ENCODE measurements at places on chromosomes 11 and 22.

- no peak for DNase-seq
Observed at GRCh38 chr11:102154806-102155205, 44.6 kb downstream of the YAP1 start.

GRCh38 chr11:134925432-134925831, 513.4 kb upstream of the B3GAT1 start:
- no peak for DNase-seq

DNA sequence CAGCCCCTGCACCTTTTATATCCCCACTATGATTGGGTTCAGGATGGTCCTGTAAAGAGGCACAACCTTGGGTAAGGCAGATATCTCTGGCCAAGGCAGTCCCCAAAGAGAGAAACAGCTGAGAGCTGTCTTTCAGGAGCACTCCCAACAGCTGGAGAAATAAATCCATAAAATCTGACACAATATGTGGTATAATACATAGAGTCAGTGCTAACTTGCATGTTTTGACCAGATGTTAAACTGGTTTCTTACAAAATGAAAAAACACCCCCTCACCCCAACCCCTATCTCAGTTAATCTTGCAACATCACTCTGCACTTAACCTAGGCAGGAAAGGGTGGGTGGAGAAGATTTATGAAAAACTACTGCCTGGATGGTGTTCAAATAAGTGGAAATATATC, 44.0 kb upstream of the C11orf87 start:
- no peak for DNase-seq

DNA sequence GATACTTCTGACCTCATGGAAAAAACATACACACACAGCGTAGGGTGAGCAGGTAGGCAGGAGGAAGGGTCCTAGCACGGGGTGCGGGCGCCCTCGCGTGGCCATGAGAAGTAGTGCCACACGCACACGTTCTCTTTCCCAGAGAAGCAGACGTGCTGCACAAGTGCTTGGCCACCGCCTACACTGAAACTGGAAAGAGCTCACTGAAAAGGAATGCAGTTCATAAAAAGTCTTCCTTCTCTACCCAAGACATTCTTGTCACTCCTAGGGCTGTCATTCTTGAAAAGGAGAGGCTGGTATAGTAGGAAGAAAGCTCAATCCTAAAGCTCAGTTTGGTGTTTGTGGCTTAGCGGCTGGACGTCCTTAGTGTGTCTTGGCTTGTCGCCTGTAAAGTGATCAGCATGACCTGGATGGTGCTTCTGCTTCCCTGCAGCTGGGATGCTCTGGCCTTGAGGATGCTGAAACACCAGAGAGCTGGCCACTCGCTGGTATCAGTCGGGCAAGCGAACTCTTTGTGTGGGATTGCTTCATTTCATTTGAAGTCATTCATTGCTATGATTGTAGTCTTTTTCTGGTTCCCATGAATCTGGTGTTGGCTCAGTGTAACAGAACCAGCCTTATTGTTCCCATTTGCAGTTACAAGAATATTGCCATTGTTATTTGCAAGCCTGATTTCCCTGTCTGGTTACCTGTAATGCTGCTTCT, 303.8 kb downstream of the NTM start:
- peak; percentile 24 for DNase-seq

GRCh38 chr11:995752-996420, 40.6 kb downstream of the MUC6 start:
- DNase-seq: no peak

- no peak for DNase-seq
Observed at GRCh38 chr11:11667056-11667455, 45.3 kb upstream of the GALNT18 start.

DNA sequence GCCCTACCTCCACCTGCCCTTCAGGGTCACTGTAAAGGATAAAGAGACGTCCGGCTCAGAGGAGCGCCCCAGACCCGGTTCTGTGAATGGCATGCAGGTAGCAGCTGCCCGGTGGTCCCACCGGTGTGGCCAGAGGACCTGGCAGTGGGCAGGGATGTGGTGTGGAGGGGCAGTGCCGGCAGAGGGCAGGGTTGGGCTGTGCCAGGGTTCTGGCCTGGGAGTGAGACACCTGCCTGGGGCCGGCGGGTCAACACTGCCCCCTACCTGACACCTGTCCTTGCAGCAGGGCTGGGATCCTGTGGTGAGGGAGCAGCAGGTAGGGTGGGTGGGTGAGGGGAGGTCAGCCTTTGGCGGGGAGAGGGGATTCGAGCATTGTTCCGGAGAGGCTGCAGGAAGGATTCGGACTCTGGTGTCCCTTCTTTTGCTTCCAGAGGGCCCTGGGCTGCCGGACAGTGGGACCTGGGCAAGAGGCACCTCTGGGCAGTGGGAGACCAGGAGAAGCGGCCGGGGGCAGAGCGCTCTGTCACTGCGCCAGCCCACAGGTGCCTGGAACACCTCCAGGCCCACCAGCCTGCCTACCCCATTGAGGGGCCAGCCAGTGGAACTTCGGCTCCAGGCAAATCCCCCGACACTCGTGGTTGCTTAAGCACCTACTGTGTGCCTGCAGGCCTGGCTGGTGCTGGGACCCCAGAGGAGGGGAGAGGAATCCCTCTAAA, 1.6 kb upstream of the PHLDA2 start:
- no peak for DNase-seq

DNA sequence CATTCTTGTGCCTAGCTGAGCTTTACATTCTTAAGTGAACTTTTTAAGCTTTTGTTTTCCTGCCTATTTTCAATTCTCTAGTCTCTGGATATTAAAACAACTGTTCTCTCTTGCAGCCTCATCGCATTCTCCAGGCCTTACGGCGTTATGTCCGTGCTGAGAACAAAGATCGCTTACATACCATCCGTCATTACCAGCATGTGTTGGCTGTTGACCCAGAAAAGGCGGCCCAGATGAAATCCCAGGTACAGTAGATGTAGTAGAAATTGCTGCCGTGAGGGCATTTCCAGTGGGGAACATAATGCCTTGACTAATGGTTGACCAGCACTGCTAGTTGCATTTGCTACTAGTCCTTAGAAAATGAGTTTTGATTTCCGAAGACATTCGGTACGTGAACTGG, 29.7 kb upstream of the ST14 start:
- no peak for DNase-seq

- no peak for DNase-seq
Observed at GRCh38 chr11:6129011-6129410, 21.5 kb downstream of the OR56B4 start.

- no peak for DNase-seq
Observed at GRCh38 chr22:28332410-28332809, 347.2 kb downstream of the TTC28 start.

DNA sequence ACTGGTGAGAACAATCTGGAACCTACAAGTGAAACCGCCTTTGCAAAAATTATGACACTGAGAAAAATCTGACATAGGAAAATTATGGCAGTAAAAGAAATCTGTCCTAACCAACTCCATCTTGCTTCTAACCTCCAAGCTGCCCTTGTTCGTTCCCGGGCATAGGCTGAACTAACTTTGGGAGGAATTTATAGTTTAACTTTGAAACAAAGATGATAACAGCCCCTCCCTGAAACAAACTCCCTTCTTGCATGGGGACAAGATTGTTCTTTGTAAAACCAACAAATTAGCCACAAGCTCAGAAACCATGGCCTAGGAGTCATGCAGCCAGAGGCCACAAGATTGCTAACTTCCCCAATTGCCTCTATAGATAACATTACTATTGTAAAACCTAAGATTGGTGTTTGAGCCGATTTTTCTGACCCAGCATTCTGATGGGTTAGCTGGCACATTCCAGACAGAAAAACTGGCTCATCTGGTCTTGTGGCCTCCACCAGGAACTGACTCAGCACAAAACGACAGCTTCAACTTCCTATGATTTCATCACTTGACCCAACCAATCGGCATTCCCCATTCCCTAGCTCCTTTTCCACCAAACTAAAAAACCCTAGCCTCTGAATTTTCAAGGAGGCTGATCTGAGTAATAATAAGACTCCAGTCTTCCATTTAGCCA, 3.6 kb upstream of the CCDC81 start:
- no peak for DNase-seq

GRCh38 chr11:120261321-120261720, 21.4 kb downstream of the POU2F3 start:
- no peak for DNase-seq

DNA sequence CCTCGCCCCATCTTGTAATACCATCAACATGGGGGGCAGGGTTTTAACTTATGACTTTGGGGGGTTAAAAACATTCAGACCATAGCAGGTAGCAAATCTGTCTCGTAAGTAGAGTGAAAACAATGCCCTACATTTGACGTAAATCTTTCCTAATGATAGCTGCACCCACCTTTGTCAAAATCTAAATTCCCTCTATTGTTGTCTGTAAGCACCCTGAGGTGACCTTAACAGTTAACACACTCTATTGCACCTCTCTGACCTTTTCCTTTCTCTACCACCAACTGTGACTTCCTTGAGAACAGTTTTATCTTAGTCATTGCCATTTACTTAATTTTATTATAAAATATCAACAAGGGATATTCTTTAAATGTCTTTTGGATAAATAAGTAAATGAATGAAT, 1024.9 kb upstream of the CNTN5 start:
- no peak for DNase-seq

DNA sequence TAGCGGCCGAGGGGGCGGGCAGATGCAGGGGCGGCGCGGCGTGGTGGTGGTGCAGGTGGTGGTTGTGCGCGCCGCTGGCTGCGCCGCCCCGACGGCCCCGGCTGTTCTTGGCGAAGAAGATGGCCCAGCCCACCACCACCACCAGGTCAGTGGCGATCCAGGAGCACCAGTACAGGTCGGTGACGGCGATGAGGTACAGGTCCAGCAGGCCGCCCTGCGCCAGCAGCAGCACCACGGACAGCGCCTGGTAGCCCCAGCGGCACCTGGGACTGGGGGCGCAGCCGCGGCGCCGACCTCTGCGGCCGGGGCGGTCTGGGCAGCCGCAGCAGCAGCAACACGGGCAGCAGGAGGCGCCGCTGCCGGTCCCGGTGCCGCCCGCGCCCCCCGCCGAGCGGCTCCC, 879 bp downstream of the TMEM121B start:
- DNase-seq: peak; percentile 42

DNA sequence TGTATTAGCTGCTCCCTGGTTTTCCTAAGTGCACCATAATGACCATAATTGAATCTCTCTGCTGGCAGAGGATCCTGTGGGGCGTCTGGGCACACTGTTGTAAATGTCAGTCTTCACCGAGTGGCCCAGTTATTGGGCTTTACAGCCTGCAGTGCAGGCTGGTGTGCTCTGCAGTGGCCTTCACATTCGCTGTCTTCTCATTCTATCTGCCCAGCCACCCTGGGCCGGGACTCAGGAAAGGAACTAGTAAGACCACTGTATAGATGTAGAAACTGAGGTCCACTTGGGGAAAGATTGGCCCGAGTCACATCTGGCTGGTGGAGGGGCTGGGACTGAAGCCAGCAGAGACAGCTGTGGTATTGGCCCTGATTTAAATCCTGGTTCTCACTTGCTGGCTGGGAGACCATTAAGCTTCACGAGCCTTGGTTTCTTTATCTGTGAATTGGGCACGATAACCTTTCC, 49.3 kb downstream of the TSPAN18 start:
- no peak for DNase-seq

- DNase-seq: no peak
Observed at GRCh38 chr11:68122936-68123539, 1.9 kb upstream of the CHKA start.

DNA sequence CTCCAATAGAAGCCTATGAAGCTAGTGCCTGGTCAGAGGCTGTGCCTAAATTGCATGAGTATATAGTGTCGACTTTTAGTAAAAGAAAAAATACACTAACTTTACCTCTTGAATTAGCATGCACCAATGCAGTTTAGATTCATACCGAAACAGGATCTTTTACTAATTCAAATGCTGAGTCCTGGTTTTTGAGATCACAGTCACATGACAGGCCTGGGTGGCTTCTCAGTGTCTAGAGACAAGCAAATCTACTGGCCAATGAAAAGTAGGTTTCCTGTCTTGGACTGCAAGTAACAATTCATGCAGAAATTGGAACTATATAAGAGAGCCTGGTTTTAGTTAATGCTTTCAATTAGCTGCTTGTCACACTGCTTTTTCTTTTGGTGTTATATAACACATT, 7.2 kb downstream of the ARHGEF12 start:
- no peak for DNase-seq

DNA sequence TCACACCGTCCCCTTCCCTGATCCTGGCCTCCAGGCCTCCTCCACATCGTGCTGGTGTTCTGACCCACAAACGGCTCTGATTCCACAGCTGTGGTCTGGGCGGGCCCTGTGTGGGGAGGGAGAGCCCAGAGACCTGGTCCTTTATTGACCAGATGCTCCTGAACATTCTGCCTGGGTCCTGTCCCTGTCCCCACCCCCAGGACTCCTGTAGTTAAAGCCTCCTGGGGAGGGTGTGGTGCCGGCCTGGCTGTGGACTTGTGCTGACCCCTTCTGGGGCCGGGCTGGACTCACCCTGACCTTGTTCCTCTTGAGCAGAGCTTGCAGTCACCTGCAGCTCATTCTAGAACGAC, 128.7 kb downstream of the CTTN start:
- no peak for DNase-seq

GRCh38 chr11:127105593-127106541, 105.3 kb upstream of the KIRREL3 start:
- DNase-seq: no peak

DNA sequence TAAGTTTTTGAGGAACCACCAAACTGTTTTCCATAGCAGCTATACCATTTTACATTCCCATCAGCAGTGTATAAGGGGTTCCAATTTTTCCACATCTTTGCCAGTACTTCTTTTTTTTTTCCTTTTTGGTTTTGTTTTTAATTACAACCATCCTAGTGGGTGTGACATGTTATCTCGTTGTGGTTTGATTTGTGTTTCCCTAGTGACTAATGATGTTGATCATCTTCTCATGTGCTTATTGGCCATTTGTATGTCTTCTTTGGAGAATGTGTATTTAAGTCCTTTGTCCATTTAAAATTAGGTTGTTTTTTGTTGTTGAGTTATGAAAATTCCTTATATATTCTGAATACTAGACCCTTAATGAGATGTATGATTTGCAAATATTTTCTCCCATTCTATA, 59.3 kb downstream of the STIM1 start:
- no peak for DNase-seq

DNA sequence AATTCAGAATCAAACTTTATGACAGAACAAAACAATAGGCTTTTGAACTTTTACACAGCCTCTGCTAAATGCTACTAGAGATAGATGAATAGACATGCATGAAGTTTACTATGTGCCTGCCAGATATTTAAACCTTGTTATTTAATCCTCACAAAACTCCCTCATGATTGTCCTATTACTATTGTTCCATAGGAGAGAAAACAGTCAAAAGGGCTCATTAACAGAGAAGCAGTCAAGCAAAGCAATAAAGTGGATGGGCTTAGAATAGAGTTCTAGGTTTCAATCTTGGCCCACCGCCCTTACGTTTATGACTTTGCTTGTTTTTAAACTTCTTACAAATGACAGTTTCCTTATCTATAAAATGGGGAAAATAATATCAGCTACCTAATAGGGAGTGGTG, 12.9 kb downstream of the CWC15 start:
- no peak for DNase-seq

DNA sequence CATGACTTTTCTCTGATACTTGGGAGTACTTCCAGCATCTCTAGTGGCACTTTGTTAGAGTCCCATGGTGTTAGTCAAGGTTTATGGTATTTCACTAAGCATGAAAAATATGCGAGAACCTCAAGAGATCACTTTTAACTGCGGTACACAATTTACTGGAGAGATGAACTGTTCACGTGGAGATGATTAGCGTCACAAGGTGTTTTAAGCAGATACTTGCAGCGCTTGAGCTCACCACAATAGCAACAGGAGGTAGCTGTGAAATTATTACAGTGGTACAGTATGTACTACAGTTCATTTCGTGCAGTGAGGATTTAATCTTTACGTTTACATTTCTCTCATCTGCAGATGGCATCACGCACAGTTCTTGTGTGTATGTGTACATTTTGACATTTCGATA, 4.5 kb downstream of the PARVA start:
- no peak for DNase-seq

GRCh38 chr11:60195923-60196368, 13.1 kb upstream of the MS4A6A start:
- no peak for DNase-seq
